Fibroblast of skin of scalp (primary cell): ENCODE measurements at places on chromosomes 6 and 20.

GRCh38 chr20:62045118-62045517 is 20.6 kb downstream of the TAF4 start:
- no peak for DNase-seq

DNA sequence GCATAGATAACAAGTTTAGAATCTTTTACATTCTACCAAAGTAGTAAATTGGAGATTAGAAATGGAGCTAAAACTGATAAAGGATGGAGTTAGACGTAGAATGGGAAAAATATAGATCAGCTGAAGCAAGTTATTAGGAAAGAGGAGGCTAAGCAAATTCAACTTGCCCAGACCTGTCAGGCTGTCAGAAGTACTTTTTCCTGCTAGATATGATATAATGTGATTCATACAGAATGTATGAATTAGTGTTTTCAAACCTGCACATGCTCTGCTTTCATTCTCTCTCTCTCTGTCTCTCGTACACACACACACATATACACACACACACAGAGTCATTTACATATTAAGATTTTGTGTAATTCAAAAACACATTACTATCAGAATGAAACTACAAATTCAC is 133.2 kb upstream of the HDGFL1 start:
- no peak for DNase-seq

- DNase-seq, result no peak
These were observed 17.8 kb upstream of the SLC16A10 start for GRCh38 chr6:111069382-111070104.

DNA sequence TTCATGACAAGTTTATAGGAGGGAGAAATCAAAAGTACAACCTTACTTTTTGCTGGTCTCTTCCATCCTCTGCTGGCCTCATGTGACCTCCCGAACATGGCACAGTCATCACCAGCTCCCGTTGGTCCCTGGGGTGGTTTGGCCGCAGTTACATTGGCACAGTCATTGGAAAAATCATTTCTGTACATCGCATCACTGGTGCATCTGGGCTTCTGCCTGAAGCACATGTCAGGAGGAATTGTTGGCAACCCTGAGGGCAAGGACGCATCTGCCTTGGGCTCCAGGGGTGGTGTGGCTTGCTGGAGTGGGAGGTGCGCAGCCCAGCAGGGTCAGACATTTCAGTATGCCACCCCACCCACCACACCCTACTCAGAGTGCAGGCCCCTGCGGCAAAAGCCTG is 162.9 kb upstream of the SLC24A3 start:
- DNase-seq, result no peak
